ENCODE measurements at places on chromosomes 2 and 18.

- no peak for DNase-seq
Observed at GRCh38 chr2:96762529-96763311, 2.0 kb downstream of the CNNM4 start.

GRCh38 chr2:206040525-206040924 lies 45.4 kb downstream of the INO80D start:
- no peak for DNase-seq

GRCh38 chr2:150561076-150561475 lies 73.6 kb upstream of the RND3 start:
- no peak for DNase-seq

- no peak for DNase-seq
Observed at GRCh38 chr2:105526000-105526925, 127.4 kb upstream of the FHL2 start.

DNA sequence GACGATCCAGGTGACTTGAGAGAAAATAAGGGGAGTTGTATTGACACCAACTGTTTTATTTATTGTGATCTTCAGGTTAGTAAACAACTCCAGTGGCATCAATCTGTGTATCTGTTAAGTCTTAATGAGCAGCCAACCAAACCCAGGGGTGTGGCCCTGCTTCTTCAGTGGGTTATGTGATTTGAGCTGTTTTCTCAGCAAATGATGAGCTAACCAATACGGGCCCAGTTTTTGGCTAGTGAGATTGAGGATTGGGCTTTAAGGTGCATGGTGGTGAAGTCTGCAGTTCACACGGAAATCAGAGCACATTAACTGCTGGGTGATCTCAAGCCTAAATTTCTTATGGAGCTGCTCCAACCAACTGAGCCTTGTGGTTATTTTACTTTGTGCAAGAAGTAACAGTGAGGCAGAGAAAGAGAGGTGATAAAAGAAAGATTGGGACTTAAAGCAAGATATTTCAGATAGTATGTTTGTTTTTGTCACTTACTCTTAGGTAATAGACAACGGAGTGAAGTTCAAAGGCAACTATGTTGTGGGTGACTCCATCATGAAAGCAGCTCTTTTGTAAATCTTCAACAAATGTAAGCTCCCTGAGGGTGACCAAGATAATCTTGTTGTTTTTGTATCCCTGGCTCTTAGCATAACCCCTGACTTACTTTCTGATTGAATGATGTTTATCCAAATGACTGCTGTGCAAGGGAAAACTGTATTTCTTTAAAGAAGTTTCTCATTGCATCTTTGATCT lies 2.4 kb downstream of the MTCL1 start:
- DNase-seq: no peak

- no peak for DNase-seq
Observed at GRCh38 chr18:8949206-8949605, 153.3 kb upstream of the NDUFV2 start.

DNA sequence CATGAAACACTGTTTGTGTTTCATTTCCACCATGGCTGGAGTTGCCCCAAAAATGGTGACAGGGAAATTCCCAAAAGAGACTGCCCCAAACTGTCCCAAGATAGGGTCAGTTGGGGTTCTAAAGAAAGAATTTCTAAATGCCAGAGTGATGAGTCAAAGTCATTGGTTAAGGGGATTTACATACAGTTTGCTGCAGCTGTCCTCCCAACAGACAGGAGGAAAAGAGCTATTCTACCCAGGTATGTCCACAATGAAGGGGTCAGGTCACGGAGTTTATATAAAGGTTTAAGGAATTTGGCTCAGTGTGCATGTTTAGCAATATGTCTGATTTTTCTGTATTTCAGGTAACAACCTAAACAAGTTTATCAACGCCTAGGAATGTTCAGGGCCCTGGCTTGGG lies 344.1 kb downstream of the TDRD15 start:
- DNase-seq: no peak

DNA sequence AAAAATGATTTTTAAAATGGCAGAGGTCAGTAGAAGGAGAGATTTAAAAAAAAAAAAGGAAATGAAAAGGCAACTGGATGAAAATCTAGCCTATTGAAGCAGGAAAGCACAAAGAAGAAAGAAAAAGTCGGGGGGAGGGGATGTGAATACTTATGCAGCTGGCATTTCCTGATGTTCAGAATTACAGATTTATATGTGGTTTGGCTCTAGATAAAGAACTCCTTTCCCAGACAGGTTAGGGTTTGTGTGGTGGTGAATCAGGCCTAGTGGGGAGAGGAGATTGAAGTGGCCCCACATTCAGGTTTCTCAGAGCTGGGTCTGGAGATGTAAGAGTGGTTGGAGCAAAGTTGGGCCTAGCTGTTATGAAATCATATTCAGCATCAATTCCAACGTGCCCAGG lies 394.4 kb downstream of the FIGN start:
- DNase-seq: no peak

GRCh38 chr2:120550893-120551446 lies 184.7 kb upstream of the GLI2 start:
- no peak for DNase-seq

Data from NCI-H1930 (cell line).